ENCODE measurements at places on chromosomes 13 and 19. TPM values are rescaled to one million over a fixed set of nuclear protein-coding genes. Genes with fewer than 3 reads are reported as not detected.

OLFM4 gene
- not detected for total RNA-seq

SERPINE3 gene
- total RNA-seq = 0.15 TPM

MEDAG gene
- total RNA-seq = 2.1 TPM

ZNF154 gene
- total RNA-seq = 11.6 TPM

GAPDHS gene
- not detected for total RNA-seq

BRSK1 gene
- 33.6 TPM for total RNA-seq

NLRP4 gene
- total RNA-seq = not detected

RASIP1 gene
- 9.3 TPM for total RNA-seq

ZNF439 gene
- total RNA-seq = not detected

SELENOV gene
- 8.4 TPM for total RNA-seq

POU4F1 gene
- 0.32 TPM for total RNA-seq

SEMA6B gene
- 56.7 TPM for total RNA-seq

TNFRSF19 gene
- total RNA-seq = 0.57 TPM

NR1H2 gene
- total RNA-seq = 40.3 TPM

ZNF234 gene
- total RNA-seq = 8.7 TPM

YJEFN3 gene
- total RNA-seq = 5.0 TPM

LENG8 gene
- 108 TPM for total RNA-seq

DAPK3 gene
- total RNA-seq = 78.1 TPM

EHD2 gene
- total RNA-seq = 13.0 TPM

EDDM13 gene
- total RNA-seq = not detected

LRRC4B gene
- 11.5 TPM for total RNA-seq

MRPL57 gene
- 34.5 TPM for total RNA-seq
